Urothelium cell line (cell line): ENCODE measurements at places on chromosomes 3 and 15.

DNA sequence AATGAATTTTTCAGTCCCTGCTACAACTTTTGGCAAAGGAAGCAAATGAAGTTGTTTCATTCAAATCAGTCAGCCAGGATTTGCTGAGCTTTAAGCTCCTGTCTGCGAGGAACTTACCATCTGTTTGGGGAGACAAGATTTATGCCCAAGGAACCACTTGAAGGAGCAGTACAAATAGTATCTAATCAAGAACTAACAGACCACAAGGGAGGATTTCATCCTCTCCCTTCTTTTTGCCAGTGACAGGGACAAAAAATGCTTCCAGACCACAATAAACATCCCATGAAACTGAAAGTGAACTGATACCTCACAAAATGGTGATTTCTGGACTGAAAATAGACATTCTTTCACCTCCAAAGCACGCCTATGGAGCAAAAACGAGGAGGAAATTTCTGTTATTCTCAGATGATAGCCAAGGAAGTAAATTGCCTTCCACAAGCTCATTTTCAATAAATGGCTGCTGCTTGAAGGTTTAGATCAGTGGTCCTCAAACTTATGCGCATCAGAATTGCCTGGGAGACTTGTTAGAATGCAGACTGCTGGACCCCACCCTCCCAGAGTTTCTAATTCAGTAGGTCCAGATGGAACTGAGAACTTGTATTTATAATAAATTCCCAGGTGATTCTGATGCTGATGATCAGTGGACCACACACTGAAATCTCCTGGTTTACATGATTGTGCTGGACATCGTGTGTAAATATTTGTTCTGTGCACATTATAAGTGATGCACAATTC, 202.4 kb upstream of the GADL1 start:
- no peak for DNase-seq

DNA sequence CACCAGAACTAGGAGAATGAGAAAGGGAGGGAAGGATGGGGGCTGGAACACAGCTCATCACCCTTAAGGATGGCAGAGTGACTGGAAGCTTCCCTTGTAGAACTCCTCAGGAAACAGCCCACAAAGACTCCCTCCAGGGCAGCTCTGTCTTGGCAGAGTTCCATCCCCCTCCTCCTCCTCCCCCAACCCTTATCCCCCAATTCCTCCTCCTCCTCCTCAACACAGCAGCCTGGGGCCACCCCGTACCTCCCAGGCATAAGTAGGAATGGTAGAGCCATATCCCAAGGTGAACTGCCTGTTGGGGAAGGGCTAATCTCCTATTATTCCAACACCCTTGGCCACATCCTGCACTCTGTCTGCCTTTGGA, 38.8 kb downstream of the ADCY5 start:
- no peak for DNase-seq

DNA sequence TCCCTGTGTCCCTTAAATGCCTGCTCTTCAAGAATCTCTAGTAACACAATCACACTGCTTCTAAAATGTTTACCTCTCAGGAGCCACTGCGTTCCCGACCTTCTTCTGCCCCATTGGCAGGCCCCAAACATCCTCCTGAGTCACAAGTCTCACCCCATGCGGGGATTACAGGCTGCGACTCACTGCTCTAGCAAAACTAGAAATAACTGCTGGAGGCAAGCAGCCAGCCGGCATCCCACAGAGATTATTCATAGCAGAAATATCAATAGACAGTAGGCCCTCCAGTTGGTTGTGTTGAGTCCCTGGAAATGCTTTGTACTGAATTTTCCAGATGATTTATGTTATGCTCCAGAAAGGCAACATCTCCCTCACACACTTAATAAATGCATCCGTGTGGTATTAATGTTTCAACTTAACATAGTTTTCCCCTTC, 64.8 kb downstream of the RFTN1 start:
- DNase-seq = peak; percentile 61

- peak; percentile 19 for DNase-seq
Measured at GRCh38 chr15:20356911-20357480, 184.6 kb downstream of the GOLGA6L6 start.

DNA sequence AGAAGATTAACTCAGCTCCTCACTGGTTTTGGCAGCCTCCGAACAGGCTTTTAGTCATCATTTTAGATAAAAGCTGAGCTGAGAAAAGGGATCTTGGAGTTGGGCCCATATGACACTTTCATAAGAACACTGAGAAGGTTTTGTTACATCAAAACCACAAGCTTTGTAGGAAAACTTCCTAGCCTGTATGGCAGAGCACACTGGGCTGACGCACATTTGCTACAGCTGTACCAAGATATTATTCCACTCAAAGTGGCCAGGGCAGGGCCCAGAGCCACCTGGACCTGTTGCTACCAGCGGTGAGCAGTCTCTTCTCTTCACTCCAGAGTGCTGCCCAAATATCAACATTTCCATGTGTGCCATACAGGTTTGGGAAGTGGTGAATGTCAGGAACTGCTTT, 160.5 kb upstream of the CCDC54 start:
- DNase-seq = peak; percentile 80

DNA sequence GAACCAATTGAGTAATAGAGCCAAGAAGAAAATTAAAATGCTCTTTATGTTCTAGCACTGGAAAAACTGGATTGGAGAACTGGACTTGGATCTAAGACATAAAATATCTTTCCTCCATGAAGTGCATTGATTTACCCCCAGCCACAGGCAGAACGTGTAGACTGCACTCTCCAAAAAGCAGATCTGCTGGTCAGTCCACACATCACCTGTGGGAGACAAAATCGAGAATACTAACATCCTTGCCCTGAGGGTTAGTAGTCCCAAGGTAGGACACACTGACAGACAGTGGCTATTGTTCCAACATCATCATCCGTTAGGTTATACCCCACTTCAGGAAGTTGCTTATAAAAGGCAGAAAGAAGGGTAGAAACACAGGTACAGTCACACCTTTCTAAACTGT, 257.1 kb upstream of the STT3B start:
- DNase-seq = peak; percentile 25
